ENCODE measurements at places on chromosomes 16 and 17. TPM values are rescaled to one million over a fixed set of nuclear protein-coding genes. Genes with fewer than 3 reads are reported as not detected.

The DLX4 gene
- total RNA-seq, result 1.5 TPM

The PYY gene
- total RNA-seq, result 0.99 TPM

The SKAP1 gene
- total RNA-seq, result not detected

The GLG1 gene
- total RNA-seq, result 120 TPM

The ABAT gene
- 9.7 TPM for total RNA-seq

- no peak overlapping the region for H3K4me3 ChIP-seq
- no peaks in the 10 kb centered on the region for H3K36me3 ChIP-seq
- H3K4me1 ChIP-seq, result no peaks in the 10 kb centered on the region
- H3K27ac ChIP-seq, result no peak overlapping the region
- no peak for DNase-seq
Observed at GRCh38 chr17:80189611-80190010, 19.8 kb downstream of the CARD14 start.

DNA sequence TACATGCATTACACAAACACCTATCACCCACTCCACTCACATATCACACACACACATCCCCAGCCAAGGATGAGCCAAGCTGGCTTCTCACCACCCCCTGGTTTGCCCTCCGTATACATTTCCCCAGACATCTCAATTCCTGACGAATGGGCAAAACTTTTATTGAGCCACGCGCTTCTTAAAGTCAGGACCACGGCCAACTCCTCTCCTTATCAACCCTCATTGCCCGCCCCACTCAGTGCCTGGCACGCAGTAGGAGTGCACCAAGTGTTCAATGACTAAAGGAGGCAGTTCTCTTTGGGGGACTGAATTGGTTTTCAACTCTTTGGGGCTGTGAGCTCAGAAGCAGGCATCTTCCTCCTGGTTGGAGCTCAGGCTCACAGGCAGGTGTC is 22.5 kb upstream of the C16orf78 start:
- no peaks in the 10 kb centered on the region for H3K4me1 ChIP-seq
- H3K27ac ChIP-seq, result no peak overlapping the region
- H3K36me3 ChIP-seq, result no peaks in the 10 kb centered on the region
- no peak overlapping the region for H3K4me3 ChIP-seq
- DNase-seq, result peak; percentile 75
- H3K27me3 ChIP-seq, result peaks cover 16% of the 10 kb centered on the region

- peaks cover 3% of the 10 kb centered on the region for H3K4me1 ChIP-seq
- H3K4me3 ChIP-seq, result no peak overlapping the region
- H3K36me3 ChIP-seq, result peaks cover under 1% of the 10 kb centered on the region
- H3K27me3 ChIP-seq, result no peaks in the 10 kb centered on the region
- no peak for DNase-seq
Observed at GRCh38 chr17:28065706-28066105, 23.2 kb downstream of the NLK start.

- H3K36me3 ChIP-seq, result no peaks in the 10 kb centered on the region
- H3K27ac ChIP-seq, result no peak overlapping the region
- no peak for DNase-seq
Observed at GRCh38 chr17:29847527-29848400, 82.3 kb downstream of the SSH2 start.

DNA sequence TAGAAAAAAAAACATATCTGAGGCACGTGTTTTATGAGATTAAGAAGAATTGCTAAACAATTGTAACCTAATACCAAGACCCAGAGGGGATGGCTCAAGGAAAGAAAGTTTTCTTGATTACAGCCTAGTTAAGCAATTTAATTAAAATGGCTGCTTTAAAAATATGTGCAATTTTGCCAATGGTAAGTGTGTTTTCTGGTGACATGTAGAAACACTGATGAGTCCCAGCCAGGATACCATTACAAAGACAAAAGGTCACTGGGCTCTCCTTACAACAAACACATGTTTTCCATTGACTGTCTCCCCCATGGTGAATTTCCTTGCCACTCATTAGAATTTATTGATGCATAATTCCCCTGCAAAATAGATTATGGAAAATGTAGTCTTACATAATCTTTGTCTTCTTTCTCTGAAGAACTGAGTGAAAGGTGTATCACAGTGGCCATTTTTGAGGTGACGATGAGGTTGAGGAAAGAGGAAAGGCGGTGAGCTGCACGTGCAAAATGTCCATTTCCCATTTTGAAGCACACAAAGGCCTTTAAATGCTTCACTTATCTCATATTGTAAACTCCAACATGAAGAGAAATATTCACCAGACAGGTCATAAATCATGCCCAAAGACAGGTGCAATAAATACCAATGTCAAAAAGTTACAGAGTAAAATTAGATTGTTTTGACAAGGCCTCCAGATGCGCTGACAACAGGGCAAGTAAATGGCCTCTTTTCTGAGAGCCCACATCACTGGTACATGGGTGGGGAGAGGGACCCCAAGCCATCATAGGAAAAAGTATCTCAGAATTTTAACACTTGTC is 696.9 kb downstream of the KCNJ2 start:
- no peaks in the 10 kb centered on the region for H3K27me3 ChIP-seq
- H3K4me3 ChIP-seq, result no peak overlapping the region
- H3K27ac ChIP-seq, result no peak overlapping the region
- no peak for DNase-seq
- H3K4me1 ChIP-seq, result peaks cover 9% of the 10 kb centered on the region

GRCh38 chr16:8237452-8237851 is 352.9 kb downstream of the TMEM114 start:
- H3K27ac ChIP-seq, result no peak overlapping the region
- no peak overlapping the region for H3K4me3 ChIP-seq
- H3K36me3 ChIP-seq, result no peaks in the 10 kb centered on the region
- no peak for DNase-seq
- peaks cover 3% of the 10 kb centered on the region for H3K4me1 ChIP-seq

DNA sequence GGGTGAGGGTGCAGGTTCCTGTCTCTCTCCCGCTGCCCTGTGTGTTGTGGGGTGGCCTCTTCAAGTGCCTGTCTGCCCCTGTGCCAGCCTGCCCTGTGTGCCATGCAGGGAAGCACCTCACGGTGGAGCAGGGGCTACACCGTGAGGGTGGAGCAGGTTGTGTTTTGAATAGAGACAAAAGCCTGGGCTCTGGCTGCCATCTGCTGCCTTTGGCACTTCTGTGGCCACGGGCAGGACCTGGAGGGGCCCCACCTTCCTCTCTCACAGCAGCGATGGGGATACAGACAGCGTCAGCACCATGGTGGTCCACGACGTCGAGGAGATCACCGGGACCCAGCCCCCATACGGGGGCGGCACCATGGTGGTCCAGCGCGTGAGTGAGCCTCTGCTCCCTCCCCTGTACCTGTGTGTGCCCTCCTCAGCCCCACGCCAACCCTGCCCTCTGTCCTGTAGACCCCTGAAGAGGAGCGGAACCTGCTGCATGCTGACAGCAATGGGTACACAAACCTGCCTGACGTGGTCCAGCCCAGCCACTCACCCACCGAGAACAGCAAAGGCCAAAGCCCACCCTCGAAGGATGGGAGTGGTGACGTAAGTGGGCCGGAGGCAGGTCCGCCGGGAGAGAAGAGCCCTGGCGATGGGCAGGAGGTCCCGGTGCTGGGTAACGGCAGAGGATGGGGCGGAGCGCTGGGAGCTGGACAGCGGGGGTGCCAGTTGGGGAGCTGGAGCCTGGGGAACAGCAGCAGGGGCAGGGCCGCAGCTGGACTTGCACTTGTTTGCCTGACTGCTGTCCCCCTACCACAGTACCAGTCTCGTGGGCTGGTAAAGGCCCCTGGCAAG is 5.4 kb upstream of the C17orf107 start:
- no peak overlapping the region for H3K4me3 ChIP-seq
- DNase-seq, result peak; percentile 46
- H3K27ac ChIP-seq, result no peak overlapping the region
- no peaks in the 10 kb centered on the region for H3K4me1 ChIP-seq
- peaks cover 39% of the 10 kb centered on the region for H3K36me3 ChIP-seq
- no peaks in the 10 kb centered on the region for H3K27me3 ChIP-seq

DNA sequence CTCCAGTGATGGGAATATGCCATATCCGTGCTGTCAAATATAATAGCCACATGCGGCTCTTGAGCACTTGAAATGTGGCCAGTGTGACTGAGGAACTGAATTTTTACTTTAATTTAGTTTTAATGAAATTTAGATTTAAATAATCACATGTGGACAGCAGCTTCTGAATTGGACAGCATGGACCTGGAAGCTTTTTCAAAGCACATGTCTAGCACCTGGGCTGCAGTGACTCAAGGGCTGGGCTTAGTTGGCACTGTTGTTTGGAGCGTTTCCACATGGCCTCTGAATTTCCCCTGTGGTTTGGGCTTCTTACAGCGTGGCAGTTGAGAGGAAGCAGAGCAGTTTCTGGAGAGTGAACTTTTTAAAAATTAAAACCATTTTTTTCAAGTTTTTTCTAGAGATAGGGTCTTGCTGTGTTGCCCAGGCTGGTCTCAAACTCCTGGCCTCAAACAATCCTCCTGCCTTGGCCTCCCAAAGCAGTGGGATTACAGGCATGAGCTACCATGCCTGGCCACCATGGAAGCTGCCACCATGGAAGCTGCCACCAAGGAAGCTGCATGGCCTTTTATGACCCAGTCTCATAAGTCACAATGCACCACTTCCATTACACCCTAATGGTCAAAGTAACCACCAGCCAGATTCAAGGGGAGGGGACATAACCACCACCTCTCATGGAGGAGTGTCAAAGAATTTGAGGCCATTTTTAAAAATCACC is 6.7 kb upstream of the TOB1 start:
- H3K4me3 ChIP-seq, result no peak overlapping the region
- H3K4me1 ChIP-seq, result no peaks in the 10 kb centered on the region
- no peaks in the 10 kb centered on the region for H3K36me3 ChIP-seq
- H3K27me3 ChIP-seq, result no peaks in the 10 kb centered on the region
- DNase-seq, result peak; percentile 34

GRCh38 chr17:67218385-67218950 is 26.5 kb downstream of the HELZ start:
- H3K27me3 ChIP-seq, result no peaks in the 10 kb centered on the region
- DNase-seq, result no peak
- peaks cover 7% of the 10 kb centered on the region for H3K4me1 ChIP-seq
- peaks cover 57% of the 10 kb centered on the region for H3K36me3 ChIP-seq

GRCh38 chr17:45580924-45581323 is 90.4 kb upstream of the PLEKHM1 start:
- no peak for DNase-seq
- H3K36me3 ChIP-seq, result peaks cover 16% of the 10 kb centered on the region
- H3K27me3 ChIP-seq, result no peaks in the 10 kb centered on the region
- no peak overlapping the region for H3K27ac ChIP-seq
- peaks cover 3% of the 10 kb centered on the region for H3K4me1 ChIP-seq
- no peak overlapping the region for H3K4me3 ChIP-seq

DNA sequence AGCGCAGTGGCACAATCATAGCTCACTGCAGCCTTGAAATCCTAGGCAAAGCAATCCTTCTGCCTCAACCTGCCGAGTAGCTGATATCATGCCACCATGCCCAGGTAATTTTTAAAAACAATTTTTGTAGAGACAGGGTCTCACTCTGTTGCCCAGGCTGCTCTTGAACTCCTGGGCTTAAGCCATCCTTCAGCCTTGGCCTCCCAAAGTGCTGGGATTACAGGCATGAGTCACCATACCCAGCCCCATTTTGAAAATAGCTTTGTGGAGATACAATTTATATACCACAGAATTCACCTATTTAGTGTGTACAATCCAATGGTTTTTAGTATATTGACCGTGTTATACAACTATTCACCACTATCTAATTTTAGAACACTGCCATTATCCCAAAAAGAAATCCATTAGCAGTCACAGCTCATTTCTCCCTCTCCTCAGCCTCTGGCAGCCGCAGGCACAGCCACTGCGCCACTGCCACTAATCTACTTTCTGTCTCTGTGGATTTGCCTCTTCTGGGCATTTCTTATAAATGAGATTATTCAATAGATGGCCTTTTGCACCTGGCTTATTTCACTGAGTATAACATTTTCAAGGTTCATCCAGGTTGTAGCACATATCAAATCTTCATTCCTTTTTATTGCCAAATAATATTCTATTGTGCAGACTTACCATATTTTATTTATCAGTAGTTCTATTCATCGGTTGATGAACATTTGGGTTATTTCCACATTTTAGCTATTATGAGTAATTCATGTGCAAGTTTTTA is 6.5 kb downstream of the RNF157 start:
- no peak overlapping the region for H3K4me3 ChIP-seq
- no peaks in the 10 kb centered on the region for H3K4me1 ChIP-seq
- H3K27ac ChIP-seq, result no peak overlapping the region
- no peaks in the 10 kb centered on the region for H3K36me3 ChIP-seq
- no peak for DNase-seq

DNA sequence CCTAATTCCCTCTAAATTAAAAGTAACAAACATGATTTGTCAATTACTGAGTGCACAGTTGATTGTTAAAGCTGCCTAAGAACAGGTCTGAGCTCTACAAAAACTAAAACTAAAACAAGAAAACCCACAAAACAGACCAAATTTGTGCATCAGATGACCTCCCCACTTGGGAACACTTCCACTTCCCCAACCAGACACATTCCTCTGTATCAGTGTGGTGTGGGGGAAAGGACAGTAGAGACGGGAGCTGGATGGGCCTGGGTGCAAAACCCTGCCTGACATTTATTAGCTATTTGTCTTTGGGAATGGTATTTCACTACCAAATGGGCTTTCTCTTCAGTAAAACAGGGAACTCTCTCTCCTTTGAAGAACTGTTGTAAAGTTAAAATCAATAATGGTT is 29.8 kb downstream of the STAT3 start:
- peaks cover 95% of the 10 kb centered on the region for H3K27me3 ChIP-seq
- DNase-seq, result no peak

- no peak overlapping the region for H3K27ac ChIP-seq
- H3K36me3 ChIP-seq, result peaks cover 61% of the 10 kb centered on the region
- no peaks in the 10 kb centered on the region for H3K27me3 ChIP-seq
Observed at GRCh38 chr17:75654176-75654575, 12.8 kb downstream of the RECQL5 start.

DNA sequence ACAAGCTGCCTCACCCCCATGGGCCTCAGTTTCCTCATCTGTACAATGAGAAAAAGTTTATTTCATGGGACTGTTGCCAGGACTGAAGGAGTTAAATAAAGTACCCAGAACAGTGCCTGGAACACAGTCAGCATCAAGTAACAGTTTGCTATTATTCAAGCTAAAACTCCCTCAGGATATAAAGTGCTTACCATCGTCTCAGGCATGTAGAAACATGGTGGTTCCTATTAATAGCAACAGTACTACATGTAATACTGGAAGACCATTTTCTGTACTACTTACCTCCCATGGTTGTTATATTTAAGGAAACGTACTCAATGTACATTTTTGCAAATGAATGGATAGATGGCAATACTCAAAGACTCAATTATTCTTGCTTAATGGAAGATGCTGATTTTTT is 93.4 kb downstream of the NCOR1 start:
- H3K27me3 ChIP-seq, result no peaks in the 10 kb centered on the region
- peaks cover 93% of the 10 kb centered on the region for H3K36me3 ChIP-seq
- H3K4me3 ChIP-seq, result no peak overlapping the region
- H3K27ac ChIP-seq, result no peak overlapping the region
- no peaks in the 10 kb centered on the region for H3K4me1 ChIP-seq

- no peak overlapping the region for H3K4me3 ChIP-seq
- H3K27ac ChIP-seq, result no peak overlapping the region
- H3K36me3 ChIP-seq, result no peaks in the 10 kb centered on the region
- H3K4me1 ChIP-seq, result no peaks in the 10 kb centered on the region
Observed at GRCh38 chr16:27286451-27286850, 17.9 kb upstream of the NSMCE1 start.
